C1 segment of cervical spinal cord (tissue), 14 donors: ENCODE measurements at places on chromosomes 2 and 18.

DNA sequence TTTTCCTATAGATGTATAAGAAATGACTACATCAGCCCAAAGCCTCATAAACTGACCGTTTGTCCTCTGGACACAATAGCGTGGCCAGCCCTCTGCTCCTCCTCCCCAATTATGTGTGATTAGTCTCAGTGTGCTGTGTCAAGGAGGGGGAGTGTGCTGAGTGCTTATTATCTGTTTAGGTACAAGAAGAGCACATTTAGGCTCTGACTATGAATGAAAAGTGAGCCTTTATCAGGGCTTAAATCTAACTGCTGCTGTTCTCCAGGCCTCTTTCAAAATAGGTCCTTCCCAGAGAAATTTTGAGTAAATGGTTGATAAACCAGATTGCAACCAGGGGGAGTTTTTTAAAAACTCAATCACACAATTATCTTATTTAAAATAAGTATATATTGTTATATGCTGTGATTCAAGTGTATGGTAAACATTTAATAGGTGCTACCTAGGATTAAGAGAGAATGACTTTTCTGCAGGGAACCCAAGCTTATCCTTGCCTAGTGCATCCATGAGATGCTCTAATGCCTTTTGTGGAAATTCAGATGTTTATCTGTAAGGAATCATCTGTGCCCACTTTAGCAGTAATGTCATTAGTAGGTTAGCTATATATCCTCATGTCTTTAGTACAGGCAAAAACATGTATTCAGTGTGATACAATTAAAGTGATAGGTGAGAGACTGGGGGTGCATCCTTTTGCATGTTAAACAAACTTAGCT is 168.7 kb upstream of the SIX3 start:
- DNase-seq: no peak

- no peak for DNase-seq
These were observed 470 bp downstream of the DHRS9 start for GRCh38 chr2:169069833-169070232.

DNA sequence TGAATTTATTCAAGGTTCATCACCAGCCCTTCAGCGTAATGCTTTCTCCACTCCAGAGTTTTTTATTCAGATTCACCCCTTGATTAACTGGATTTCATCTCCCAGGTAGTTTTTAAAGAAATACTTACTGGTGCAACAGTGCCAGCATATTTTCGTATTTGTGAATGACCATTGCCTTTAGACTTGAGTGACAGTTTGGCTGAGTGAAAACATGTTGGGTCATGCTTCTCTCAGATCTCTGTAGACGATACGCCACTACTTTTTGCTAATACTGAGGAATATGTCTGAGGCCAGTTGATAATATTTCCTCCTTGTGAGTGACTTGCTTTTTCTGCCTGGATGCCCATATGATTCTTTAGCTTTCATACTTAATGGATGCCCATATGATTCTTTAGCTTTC is 51.5 kb downstream of the CYP26B1 start:
- DNase-seq: no peak

DNA sequence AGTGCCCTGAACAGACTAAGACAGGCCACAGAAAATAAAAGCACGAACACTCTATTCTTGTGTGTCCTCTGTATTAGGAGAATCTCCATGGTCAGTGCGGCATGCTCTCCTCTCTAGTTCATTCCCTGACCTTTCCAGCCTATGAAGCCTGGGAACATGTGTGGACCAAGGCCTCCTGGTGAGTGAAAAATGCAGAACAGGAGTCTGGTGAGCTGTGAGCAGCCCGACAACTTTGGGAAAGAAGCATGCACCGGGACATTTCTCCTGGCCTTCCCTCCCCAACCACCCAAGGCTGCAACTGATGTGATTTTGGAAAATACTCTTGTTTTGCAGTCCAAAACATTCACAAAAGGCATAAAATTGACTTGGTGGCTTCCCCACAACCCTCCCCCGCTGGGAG is 878.3 kb upstream of the ID2 start:
- DNase-seq: no peak
